ENCODE measurements at places on chromosomes 16 and 17. TPM values are rescaled to one million over a fixed set of nuclear protein-coding genes. Genes with fewer than 3 reads are reported as not detected.
A peak's percentile ranks its signal among the peaks of the same experiment; 100 is the strongest.

PRR15L gene
- total RNA-seq = not detected

DNA sequence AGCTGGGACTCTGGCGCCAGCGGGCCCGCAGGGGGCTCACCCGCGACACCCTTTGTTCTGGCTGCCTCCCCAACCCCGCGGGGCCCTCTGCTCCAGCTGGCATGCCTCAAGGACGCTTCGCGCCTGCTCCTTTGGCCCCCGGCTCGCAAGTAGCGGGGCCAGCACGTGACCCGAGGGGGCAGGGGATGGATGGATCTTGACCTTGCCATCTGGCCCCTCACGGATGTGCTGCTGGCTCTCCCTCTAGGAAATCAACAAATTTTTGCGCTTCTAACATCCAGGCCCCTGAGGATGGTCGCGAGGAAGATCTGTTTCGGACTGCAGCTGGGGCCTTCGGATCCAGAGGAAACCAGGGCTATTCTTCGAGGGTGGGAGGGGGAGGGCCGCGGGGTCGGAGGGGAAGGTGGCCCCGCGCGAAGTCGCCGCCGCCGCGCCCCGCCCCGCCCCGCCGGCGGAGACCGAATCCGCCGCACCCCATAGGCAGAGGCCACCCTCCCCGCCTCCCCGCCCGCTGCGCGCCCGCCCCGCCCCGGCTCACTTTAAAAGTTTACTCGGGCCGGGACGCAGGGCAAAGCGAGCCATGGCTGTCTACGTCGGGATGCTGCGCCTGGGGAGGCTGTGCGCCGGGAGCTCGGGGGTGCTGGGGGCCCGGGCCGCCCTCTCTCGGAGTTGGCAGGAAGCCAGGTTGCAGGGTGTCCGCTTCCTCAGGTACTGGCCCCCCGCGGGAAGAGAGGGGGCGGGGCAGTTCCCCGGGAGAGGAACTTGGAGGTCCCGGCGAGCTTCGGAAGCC lies at the start of gene ACSF2:
ACSF2 (plus strand) TSS at position 537 of the 790 bp plus-strand sequence; CDS start at position 581, 44 bp downstream.
- peak; percentile 94 for DNase-seq

DNA sequence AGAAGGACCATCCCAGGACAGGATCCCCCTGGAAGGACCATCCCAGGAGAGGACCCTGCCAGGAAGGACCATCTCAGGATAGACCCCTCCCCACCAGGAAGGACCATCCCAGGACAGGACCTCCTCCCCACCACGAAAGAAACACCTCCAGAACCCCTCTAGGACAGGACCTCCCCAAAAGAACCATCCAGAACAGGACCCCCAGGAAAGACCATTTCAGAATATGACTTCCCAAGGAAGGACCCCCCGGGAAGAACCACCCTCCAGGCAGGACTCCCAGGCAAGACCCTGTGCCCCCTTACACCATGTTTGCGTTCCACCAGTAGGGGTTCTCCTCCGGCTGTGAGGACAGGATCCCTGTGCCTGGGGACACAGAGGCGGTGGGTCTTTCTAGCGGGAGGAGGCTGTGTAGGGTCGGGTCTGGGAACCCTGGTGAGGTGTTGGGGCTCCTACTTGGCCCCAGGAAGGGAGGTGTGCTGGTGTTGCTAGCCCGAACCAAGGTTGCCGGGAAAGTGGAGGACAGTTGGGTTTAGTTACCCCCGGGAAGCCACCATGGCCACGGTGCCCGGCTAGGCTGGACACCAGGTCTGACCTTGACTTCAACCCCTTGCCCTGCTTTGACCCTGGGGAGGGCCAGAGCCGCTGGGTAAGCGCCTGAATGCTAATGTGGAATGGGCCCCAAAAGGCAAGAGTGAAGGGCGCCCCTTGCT lies 2.2 kb downstream of the NOTUM start:
- no peak for DNase-seq

CARD14 gene
- total RNA-seq = 4.8 TPM

- no peak for DNase-seq
Observed at GRCh38 chr17:34582185-34582900, 3.0 kb downstream of the TMEM132E start.

GRCh38 chr17:66679631-66680517 lies 155.0 kb upstream of the CACNG5 start:
- no peak for DNase-seq

SCARF1 gene
- total RNA-seq = 92.2 TPM

CENPT gene
- total RNA-seq = 43.2 TPM

KIF2B gene
- not detected for total RNA-seq

KCNH4 gene
- 0.52 TPM for total RNA-seq

E4F1 gene
- total RNA-seq = 26.7 TPM

TBC1D3 gene
- not detected for total RNA-seq

DNA sequence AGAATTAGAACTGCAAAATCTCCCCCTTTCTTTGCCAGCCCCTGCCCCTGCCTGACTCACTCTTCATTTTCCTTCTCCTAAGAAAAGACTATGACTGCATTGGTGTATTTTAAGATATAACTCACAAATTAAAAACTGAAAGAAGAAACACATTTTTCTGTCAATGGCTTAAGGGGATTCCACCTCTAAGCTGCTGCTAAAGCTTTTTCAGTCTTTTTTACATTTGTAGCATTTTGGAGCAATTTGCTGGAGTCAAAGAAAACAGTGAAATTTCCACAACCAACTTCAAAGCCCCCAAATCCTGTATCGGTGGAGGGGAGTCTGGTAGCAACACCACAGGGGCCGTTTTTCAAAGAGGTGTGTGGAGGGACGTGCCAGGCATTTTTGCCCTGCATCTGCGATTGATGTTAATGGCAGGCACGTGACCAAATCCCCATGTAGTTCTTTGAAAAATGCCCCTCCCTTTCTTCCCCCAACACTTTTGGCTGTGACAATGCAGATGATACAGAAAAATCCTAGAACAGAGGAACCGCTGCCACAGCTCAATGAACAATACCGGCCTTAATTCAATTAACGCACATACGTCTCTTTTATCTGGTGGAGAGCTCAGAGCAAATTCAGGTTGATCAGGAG lies 28.5 kb downstream of the MAF start:
- no peak for DNase-seq

GRCh38 chr16:53085931-53086421 lies 31.2 kb downstream of the CHD9 start:
- no peak for DNase-seq

GRCh38 chr16:81905277-81905676 lies 106.0 kb downstream of the SDR42E1 start:
- DNase-seq = no peak

TRPV2 gene
- total RNA-seq = 47.1 TPM

DNA sequence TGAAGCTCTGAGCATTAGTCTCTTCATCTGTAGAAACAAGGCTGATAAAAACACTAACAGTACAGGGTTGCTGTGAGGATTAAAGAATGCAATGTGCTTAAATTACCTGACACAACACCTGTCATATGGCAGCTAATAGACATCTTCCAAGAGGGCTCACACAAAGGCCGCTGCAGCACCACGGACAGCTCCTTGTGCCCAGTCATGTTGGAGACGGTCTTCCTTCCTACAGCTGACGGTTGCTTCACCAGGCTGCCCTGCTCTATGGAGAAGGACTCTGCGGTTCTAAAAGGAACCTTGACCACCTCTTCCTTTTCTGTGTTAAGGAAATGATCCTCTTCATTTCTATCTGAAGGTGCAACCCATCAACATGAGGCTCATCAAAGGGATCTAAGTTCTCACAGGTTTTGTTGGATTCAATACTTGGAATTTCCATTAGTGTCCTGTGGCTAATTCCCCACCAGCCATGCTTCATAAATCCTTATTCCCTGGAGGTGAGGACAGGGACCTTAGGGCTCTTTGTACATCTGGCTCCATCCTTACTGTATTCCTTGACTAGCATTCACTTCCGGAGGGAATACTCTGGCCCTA lies 138.9 kb upstream of the CES5A start:
- DNase-seq = no peak

DNA sequence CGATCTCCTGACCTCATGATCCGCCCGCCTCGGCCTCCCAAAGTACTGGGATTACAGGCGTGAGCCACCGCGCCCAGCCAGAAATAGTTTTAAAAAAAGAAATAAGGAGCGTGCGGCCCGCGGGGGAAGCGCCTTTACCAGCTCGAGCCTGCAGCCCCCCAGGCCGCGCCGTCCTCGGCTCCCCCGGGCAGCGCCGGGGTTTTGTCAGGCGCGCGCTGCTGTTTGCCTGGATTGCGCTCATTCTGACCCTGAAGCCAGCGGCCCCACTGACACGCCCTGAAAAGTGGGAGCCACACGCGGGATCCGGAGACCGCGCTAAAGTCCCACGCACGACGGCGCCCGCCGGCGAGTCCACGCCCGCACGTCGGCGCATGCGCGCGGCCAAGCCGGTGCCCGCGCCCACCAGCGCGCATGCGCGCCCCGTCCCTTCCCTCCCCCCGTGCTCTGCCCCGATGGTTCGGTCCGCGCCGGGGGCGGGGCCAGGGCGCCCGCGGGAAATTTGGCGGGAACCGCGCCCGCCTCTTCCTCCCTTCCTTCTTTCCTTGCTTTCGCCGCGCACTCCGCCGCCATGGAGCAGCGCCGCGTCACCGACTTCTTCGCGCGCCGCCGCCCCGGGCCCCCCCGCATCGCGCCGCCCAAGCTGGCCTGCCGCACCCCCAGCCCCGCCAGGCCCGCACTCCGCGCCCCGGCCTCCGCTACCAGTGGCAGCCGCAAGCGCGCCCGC lies at the start of gene CDT1:
CDT1 (plus strand) TSS at position 526 of the 724 bp plus-strand sequence; CDS start at position 569, 43 bp downstream.
- peak; percentile 95 for DNase-seq

PDIA2 gene
- total RNA-seq = not detected

TRAPPC1 gene
- total RNA-seq = 120 TPM

DNA sequence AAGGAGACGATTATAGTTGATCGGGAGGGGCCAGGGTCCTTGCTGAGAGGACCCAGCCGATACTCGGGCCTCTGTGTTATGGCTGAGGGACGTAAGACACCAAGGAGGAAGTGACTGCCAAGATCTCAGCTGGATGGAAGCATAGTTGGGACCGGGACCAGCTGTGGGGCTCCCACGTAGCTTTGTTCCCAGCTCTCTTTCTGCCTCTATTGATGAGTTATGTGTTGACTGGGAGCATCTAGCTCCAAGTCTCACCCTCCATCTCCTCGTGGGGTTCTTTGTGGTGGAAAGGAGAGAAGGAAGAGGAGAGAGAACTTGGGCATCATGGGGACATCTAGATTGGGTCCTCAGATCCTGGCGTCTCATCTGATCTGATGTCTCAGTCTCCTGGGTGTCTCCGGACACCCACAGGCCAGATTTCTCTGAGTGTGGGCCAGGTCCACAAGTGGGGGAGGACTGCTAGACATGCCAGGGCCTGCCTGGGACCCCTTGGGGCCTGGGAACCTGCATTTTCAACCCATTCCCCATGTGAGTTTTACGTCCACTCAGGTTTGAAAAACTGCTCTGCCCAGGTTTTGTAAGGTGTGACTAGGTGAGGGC lies 1.0 kb downstream of the MGRN1 start:
- DNase-seq = no peak

CEP295NL gene
- total RNA-seq = 19.3 TPM

- DNase-seq = peak; percentile 88
Observed at GRCh38 chr17:42459256-42459800, 650 bp downstream of the ATP6V0A1 start.

DNA sequence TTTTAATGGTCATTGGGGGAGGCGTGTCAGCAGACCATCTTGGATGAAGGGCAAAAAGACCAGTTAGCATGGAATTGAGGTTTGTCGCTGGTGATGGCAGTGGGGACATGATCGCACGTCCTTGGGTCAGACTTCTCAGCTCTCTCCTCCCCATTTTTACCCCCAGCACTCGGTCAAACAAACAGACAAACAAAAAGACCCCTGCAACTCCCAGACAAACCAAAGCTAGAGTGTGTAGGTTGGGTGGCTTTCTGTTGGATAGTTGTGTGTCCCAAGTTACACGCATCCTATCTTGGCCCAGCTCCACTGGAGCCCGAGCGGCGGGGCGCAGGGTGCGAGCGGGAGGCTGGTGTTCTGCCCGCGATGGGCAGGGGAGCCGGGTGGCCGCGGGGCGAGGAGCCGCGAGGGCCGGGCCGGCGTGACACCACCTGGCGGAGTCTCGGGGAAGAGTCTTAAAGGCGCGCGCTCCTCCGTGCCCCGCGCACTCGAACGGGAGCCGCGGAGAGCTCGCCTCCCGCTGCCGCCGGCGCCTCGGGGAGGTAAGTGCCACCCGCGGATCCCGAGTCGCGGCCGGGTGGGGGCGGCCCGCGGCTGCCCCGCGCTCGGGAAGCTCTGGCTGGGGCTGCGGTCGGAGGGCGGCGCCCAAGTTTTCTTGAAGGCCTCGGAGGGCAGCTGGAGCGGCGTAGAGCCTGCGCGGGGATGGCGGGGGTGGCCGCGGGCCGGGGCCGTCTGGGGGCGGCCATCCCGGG lies 18.5 kb upstream of the NTN1 start:
- peak; percentile 81 for DNase-seq

DNA sequence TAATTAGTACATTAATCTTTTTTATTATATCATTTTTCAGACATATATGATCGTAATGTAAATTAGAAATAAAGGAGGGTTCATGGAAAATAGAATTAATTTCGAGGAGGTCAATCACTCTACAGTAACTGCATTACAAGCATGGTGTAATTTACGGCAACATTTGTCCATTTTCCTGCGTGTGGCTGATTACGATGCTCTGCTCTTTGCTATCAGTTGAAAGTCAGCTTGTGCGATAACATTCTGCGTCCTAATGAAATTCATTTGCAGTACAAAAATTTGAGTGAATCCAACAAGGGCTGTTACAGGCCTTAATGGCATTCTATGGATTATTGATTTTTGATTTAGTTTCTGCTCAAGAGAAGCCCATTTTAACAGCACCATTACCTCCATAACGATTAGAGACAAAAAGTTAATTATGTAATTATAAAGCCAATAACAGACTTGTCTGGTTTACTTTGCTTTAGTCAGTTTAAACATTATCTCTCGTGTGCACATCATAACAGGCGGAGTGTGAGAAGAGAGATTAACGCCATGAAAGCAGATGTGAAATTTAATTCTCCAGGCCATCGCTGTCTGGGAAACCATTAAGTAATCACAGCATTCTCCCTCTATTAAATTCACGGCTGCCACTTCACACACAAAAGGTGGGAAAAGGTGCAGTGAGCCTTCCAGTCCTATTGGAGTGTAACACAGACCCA lies 256.4 kb upstream of the IRX3 start:
- DNase-seq = no peak

DPEP2 gene
- 28.3 TPM for total RNA-seq

PERCC1 gene
- total RNA-seq = not detected

- no peak for DNase-seq
Observed at GRCh38 chr16:84775262-84775810, 44.4 kb upstream of the CRISPLD2 start.

GRCh38 chr17:20975566-20975965 lies 67.2 kb downstream of the USP22 start:
- DNase-seq = no peak

DNA sequence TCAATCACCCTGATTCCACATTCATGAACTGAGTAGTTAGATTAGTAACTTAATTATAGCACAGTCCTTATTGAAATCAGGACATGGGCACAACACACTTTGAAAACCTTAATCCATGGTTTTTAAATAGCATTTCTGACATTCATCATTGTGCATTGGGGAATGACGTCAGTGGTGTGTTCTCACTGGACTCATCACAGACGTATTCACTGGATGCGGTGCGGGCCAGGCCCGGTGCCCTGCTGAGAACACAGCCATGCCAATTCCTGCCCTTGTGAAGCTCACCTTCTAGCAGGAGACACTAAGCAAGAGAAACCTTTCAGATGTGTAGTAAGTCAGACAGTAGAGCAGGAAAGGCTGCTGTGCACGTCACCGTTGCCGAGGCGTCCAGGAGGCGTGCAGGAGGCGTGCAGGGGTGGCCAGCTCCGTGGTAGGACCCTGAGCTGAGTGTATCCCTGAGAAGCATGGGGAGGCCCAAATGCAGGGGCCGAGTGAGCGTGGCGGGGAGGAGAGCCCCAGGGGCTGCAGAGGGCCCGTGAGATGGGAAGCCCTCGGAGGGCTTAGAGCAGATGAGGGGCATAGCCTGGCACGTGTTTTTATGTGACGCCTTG lies 12.9 kb downstream of the BANP start:
- no peak for DNase-seq

KRTAP9-4 gene
- total RNA-seq = not detected

Measured in spleen (tissue), 13 donors.